Muscle of leg (tissue), 16 donors: ENCODE measurements at places on chromosomes 16 and 17. TPM values are rescaled to one million over a fixed set of nuclear protein-coding genes. Genes with fewer than 3 reads are reported as not detected.
A peak's percentile ranks its signal among the peaks of the same experiment; 100 is the strongest.

DNA sequence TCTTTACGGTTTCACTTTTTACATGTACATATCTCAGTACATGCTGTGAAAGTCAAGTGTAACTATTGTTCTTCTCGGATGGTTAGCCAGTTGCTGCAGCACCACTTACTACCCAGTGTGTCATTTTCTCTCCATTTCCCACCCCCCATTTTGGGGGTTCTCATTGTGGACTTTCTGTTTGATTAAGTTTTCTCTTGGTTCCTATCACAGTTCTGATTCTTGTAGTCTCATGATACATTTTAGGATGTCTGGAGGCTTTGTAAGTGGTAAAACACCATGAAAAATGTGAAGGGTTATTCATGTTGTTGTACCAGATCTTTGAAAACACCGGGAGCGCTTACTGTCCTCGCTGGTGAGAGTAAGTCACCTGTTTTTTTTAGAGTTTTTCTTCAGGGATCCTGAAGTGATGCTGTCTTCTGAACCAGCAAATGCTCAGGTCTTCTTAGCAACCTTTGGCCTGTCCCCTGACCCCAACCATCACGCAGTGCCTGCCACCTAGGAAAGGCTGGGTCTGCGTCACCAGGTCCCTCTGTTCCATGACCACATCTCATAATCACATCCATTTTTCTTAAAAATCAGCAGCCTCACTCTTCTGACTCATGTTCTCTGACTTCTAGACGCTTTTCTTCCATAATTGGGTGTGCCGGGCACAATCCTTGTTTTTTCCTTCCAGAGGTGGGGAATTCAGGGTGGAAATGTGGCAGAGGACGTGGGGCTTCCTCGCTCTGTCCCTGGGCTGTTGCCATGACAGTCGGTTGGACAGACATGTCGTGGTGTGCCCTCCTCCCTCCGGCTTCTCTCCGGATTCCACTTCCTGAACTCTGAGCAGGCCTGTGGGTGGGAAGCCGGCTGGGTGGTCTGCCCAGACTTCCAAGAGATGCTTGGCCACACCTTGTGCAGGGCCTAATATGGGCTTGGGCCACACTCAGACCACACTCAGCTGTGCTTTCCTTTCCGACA, 102.6 kb downstream of the NTN1 start:
- DNase-seq = no peak

GSDMA gene
- 0.22 TPM for total RNA-seq

CCL2 gene
- total RNA-seq = 53.8 TPM

MT1H gene
- 0.40 TPM for total RNA-seq

- no peak for DNase-seq
Observed at GRCh38 chr17:16933317-16934132, 38.4 kb downstream of the TNFRSF13B start.

DNA sequence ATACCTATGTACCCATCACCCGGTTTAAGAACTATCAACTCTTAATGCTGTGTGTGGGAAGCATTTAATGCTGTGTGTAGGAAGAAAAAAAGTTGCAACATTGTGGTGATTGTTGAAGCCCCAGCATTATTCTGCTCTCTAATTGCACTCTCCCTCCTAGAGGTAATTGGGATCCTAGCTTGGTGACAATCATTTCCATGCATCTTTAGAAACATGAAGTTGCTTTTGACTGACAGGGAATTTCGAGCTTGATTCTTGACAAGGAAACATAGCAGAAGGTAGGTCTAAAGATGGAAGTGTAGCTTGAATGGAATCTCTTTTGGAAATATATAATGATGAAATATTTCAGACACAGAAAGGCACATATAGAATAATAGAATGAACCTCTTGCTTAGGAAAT, 27.3 kb downstream of the HEXIM2 start:
- no peak for DNase-seq

HSDL1 gene
- 18.6 TPM for total RNA-seq

DNA sequence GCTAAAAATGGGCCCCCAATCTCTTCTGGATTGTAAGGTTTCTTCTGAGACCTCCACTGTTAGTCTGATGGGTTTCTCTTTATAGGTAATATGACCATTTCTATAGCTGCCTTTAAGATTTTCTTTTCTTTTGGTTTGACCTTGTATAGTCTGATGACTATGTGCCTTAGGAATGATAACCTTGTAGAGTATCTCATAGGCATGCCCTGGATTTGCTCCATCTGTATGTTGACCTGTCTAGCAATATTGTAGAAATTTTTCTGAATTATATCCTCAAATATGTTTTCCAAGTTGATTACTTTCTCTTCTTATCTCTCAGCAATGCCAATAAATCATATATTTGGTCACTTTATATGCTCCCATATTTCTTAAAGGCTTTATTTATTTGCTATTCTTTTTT, 1403.8 kb upstream of the GOT2 start:
- no peak for DNase-seq

DNA sequence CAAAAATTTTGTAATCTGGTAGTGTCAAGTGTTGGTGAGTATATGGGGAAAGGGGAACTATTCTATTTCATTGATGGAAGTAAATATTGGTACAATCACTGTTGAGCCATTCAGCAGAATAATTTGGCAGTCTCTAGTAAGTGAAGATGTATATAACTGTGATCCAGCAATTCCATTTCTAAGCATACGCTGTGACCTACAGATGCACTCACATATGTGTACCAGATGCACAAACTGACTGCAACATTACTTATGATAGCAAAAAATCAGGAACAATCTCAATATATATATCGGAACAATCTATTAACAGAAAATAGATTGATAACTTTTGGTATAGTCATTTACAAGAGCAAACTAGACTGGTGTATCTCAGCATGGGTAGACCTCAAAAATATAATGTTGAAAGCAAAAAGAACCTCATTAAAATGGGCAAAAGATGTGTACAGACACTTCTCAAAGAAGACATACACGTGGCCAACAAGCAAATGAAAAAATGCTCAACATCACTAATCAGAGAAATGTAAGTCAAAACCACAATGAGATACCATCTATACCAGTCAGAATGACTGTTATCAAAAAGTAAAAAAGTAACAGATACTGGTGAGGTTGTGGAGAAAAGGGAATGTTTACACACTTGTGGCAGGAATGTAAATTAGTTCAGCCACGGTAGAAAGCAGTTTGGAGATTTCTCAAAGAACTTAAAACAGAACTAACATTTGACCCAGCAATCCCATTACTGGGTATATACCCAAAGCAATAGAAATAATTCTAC, 20.7 kb downstream of the ADAP2 start:
- DNase-seq = no peak

GRCh38 chr17:75539967-75540729, 14.7 kb downstream of the LLGL2 start:
- no peak for DNase-seq

GRCh38 chr17:19382531-19383444, 4.2 kb downstream of the MFAP4 start:
- DNase-seq = peak; percentile 31

CD7 gene
- 0.22 TPM for total RNA-seq

- DNase-seq = no peak
Observed at GRCh38 chr16:68481636-68482035, 33.3 kb upstream of the SMPD3 start.

DNA sequence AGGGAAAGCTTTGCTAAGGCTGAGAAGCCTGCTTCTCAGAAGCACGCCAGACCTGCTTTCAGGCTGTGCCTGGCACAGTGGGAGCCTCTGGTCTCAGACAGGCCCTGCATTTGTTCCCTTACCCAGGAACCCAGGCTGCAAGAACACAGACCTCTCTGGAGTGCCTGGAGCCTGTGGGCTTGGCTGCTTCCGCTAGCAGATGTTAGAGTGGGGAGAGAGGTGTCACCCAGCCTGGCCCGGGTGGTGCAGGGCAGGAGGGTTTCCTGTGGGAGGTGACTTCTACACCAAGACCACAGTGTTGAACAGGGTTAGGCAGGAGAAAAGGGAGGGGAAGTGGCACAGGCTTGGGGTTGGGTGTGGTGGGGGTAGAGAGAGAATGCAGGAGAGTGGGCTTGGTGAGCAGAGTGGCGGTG, 35.8 kb upstream of the ADGRG1 start:
- DNase-seq = no peak

GRCh38 chr17:82569621-82570020, 50.1 kb downstream of the FOXK2 start:
- DNase-seq = no peak

DNA sequence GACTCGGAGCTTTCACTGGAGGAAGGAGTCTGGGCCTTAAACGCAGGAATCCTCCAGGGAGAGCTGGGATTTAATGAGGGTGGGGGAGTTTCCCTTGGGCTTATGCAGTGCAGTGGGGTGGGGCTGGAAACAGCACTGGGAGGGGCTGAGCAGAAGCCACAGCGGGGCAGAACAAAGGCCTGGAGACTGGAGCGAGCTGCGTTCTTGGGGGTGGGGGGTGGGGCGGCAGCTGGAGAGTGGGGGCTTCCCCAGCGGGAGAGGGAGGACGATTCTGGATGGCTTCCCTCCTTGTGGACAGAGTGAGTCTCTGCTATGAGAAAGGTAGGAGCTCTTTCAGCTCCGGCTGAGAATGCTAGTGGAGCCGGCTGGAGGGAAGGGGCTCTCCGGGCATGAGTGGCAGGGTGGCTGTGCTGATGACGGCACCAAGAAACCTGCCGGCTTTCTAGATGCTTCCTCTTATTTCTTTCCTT, 406.0 kb downstream of the SEC14L1 start:
- DNase-seq = no peak

GRCh38 chr16:57846078-57846697, 43.9 kb upstream of the KIFC3 start:
- no peak for DNase-seq

DNA sequence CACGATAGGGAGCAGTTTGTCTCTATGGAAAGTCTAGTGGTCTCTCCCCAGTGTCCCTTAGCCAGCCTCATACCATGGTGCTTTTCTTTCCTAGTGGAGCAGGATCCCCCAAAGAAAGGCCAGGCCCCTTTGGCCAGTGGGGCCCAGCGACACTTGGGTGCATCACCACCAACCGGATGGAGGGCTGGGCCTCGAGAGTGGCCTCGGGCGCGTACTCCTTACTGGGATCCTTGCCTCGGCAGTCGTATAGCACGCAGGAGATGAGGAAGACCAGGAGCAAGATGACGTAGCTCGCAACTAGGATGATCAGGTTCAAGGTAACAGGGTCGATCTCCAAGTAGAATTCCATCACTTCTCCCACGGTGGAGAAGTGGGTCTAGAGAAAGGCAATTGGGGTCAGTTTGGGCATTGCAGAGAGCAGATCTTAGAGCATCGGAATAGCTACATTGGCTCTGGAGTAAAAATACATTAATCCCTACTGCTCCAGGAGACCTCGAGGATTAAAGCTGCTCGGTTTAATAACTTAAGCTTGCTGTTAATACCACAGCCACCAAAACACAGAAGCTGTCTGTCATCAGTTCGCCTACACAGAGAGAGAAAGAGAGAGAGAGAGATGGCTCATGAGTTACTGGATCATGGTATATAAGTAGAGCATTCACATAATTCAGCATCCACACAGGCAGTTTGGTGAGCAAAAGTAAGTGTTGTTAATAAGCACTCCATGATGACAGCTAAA, at the start of gene SMIM36:
Gene SMIM36 (minus strand): TSS at position 467 of the 736 bp plus-strand sequence.
- no peak for DNase-seq

DNA sequence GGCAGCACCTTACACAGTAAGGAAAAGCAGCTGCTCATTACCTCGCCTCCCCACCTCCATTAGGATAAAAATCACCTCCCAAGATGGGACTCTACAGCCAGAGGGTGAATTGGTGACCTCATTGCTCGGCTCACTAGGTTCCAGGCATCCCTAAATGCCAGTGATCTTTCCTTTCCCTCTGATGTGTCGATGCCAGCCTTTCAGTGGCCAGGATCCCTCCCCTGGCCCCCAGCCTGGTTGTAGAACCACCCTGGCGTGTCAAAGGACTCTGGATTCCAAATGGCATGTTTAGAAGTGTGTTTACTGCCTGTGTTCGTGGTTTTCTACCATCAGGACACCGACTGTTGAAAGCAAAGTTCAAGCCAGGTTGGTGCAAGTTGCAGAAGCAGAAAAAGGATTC, 72.1 kb upstream of the LYRM9 start:
- DNase-seq = no peak

SLC16A5 gene
- total RNA-seq = 4.4 TPM

DNA sequence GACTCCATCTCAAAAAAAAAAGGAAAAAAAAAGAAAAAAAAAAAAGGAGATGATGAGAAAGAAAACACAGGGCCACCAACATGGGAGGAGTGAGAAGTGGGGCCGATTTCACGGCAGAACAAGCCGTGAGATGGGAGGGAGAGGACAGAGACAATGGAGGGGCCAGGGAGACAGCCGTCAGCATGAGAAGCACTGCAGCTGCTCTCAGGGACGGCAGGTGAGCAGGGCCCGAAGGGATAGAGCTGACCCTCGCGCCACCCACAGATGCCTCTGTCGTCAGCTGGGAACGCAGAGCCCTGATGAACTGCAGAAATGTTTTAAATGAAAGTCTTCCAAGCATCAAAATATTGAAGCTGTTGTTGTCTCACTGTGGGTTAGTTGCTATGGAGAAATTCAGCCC, 20.3 kb downstream of the PITPNM3 start:
- DNase-seq = peak; percentile 49

GRCh38 chr16:68190736-68191510, 45.0 kb downstream of the ESRP2 start:
- no peak for DNase-seq
